GM13976 (cell line): ENCODE measurements at places on chromosomes 11 and 22.

DNA sequence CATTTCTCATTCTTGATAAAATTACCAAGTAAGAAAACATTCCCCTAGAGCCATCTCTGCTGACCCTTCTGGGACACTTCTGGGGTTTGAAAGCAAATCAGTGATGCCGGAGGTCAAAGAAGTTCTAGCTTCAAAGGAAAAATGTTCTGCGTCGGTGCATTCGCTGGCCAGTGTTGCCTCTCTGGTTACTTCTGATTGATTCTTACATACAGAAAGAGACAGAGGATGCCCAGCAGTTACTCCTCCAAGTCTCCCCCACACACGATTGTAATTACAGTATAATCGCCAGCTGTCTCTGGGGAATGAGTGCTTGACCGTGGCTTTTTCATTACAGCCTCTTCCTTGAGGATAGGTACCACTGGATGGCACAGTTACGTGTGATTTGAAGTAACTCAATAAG lies 150.9 kb downstream of the SNX19 start:
- DNase-seq = no peak

DNA sequence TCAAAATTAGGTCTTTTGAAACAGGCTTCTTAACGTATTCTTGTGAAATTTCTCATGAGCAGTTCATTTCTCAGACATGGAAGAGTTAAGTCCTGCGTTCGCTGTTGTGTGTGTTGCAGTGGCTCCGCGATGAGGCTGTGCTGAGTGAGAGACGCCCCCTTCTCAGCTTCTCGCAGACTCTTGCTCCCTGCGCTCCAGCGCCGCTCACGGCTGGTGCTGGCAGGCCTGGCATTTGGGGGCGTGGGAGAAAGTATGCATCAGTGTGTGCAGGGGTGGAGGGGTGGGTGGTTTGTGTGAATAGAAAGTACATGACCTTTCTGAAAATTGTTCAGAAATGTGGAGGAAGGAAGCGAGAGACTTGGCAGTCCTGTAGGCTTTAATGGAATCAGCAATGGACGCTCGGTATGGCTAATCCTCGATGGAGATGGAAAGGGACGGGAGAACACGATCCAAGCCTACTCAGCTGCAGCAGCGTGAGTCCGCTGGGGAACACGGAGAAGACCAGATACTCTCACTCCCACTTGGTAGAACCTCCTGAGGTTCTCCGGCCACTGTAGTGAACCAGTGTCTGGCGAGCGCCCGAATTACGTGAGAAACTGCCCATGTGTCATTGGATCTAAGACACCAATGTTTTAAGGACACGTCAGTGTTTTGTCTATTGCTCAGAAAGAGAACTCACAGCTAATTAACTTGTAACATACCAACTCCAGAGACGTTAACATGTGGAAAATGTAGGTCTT lies 5.9 kb downstream of the TAB1 start:
- DNase-seq = no peak

GRCh38 chr11:77789061-77789730 lies 31.3 kb downstream of the RSF1 start:
- DNase-seq = no peak

- no peak for DNase-seq
Observed at GRCh38 chr11:43955381-43956118, 13.1 kb downstream of the C11orf96 start.

DNA sequence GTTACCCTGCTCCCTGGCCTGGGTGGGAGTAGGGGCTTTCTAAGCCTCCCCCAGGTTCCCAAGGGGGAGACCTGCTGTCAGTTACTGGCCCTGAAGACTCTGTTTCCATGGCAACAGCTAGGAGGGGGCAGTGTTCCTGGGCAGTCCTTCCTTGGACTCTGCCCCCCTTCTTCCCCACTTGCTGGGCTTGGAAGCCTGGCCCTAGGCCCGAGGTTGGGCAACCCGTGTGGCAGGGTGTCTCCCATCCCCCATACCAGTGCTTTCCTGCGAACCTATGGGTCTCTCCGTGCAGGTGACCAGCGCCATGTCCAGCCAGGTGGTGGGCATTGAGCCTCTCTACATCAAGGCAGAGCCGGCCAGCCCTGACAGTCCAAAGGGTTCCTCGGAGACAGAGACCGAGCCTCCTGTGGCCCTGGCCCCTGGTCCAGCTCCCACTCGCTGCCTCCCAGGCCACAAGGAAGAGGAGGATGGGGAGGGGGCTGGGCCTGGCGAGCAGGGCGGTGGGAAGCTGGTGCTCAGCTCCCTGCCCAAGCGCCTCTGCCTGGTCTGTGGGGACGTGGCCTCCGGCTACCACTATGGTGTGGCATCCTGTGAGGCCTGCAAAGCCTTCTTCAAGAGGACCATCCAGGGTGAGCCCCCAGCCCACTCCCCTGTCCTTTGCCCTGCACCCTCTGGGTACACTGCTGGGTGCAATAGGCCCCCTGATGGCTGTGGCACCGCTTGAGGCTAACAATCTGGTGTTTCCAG lies 1.7 kb downstream of the ESRRA start:
- no peak for DNase-seq

- DNase-seq = no peak
Observed at GRCh38 chr11:113385749-113386148, 1.8 kb upstream of the ANKK1 start.

- peak; percentile 73 for DNase-seq
Observed at GRCh38 chr11:44627911-44628729, 62.7 kb downstream of the CD82 start.

DNA sequence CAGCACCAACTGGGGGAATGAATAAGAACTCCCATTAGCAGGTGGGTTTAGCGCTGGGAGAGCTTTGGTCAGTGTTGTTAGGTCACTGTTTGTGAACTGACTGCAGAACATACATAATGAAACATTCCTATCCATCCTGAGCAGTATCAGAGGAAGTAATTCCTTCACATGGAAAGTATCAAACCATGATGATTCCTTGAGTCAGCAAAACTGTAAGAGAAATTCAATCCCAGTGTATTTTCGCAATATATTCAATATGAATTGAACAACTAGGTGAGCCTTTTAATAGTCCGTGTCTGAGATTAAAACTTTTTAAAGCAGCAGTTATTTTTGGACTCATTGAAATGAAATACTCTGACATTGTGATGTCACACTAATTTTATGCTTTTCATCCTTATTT lies 42.9 kb upstream of the TTC36 start:
- no peak for DNase-seq

DNA sequence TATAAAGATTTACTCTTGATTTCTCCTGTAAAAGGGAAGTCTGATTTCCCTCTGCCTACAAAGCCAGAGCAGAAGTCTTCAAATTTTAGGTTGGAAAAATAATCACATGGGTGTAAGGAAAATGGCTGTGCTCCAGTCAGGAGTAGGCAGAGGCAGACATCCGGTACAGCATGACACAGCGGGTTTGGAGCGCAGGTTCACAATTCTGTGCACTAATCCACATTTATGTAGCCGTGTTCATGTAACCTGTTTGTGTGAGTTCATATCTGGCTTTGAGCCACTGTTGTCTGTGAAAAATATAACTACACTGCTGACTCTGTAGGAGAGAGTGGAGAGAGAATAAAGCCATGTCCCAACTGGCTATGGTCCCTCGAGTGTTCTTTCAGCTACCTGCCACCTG lies 248.0 kb downstream of the CASP12 start:
- DNase-seq = no peak

GRCh38 chr11:660681-661444 lies 23.8 kb downstream of the DRD4 start:
- no peak for DNase-seq

- DNase-seq = no peak
Observed at GRCh38 chr11:120797143-120797542, 226.8 kb upstream of the TBCEL start.

DNA sequence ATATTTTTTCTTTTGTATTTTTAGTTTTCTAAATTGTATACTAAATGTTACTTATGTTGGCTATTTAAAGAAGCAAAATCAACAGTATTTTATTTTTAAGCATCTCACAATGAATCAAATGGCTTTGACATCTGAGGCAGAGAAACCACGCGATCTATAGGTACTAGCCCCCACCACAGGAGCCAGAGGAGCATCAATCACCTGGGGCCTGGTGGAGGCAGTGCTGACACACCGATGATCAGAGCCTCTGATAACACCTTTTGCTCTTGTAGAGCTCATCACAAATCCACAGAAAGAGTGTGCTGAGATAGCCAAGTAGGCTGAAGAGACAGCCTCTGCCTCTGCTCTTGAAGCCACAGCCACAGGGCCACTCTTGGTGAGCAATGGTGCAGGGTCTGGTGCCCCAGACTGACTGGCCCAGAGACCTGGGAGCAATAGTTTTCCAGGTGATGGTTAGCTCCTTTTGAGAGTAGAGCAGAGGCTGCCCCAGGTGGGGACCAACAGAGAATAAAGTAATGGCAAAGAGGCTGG lies 25.2 kb downstream of the HIRA start:
- no peak for DNase-seq

GRCh38 chr11:115256397-115257197 lies 247.6 kb downstream of the CADM1 start:
- peak; percentile 27 for DNase-seq

- no peak for DNase-seq
Observed at GRCh38 chr11:113789675-113790320, 10.2 kb downstream of the CLDN25 start.

GRCh38 chr11:69135420-69136363 lies 20.0 kb upstream of the SMIM38 start:
- no peak for DNase-seq
